NCI-H510A treated with DMSO at 0.1 percent for 48 hours (cell line): ENCODE measurements at places on chromosomes 3 and 15.
A peak's percentile ranks its signal among the peaks of the same experiment; 100 is the strongest.

DNA sequence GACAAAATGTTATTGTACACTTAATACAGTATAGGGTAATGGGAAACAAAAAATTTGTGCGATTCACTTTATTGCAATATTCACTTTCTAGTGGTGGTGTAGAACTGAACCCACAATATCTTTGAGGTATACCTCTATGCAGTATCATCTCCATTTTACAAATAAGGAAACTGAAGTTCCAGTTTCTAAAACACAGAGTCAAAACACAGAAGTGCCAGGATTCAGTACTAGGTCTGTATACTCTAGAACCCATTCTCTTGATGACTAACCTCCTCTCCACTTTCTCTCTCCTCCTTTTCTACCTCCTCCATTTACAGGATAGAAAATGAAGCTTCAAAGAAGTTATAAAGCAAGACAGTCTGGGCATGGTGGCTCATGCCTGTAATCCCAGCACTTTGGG is 62.2 kb downstream of the MB21D2 start:
- DNase-seq: no peak

- DNase-seq: no peak
Observed at GRCh38 chr3:9080163-9080562, 116.9 kb upstream of the RAD18 start.

GRCh38 chr3:108879915-108880314 is 57.3 kb downstream of the TRAT1 start:
- no peak for DNase-seq

GRCh38 chr15:77402740-77403379 is 17.0 kb downstream of the PEAK1 start:
- no peak for DNase-seq

- DNase-seq: no peak
Observed at GRCh38 chr15:64456634-64457108, 3.7 kb upstream of the ZNF609 start.

GRCh38 chr3:49602877-49603411 is 48.7 kb downstream of the BSN start:
- DNase-seq: peak; percentile 10

- no peak for DNase-seq
Observed at GRCh38 chr3:72347819-72348319, 500.4 kb downstream of the SHQ1 start.

DNA sequence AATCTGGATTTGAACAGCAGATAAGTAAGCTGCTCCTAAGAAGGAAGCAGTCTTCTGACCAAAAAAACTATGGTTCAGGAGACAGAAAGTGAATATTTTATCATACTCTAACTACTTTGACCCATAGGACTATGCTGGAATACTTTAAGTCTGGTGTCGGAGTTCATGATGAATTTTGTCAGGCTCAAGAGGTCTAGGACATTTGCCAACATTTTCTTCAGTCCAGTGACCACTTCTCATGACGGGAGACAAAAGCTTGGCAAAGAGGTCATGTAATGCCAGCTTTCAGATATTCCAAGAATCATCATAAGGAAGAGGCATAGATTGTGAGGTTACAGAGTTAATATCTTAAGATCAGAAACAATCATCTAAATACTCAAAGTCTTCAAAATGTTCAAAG is 20.5 kb upstream of the DCBLD2 start:
- DNase-seq: no peak

- no peak for DNase-seq
Observed at GRCh38 chr3:123803521-123803920, 80.6 kb downstream of the MYLK start.

DNA sequence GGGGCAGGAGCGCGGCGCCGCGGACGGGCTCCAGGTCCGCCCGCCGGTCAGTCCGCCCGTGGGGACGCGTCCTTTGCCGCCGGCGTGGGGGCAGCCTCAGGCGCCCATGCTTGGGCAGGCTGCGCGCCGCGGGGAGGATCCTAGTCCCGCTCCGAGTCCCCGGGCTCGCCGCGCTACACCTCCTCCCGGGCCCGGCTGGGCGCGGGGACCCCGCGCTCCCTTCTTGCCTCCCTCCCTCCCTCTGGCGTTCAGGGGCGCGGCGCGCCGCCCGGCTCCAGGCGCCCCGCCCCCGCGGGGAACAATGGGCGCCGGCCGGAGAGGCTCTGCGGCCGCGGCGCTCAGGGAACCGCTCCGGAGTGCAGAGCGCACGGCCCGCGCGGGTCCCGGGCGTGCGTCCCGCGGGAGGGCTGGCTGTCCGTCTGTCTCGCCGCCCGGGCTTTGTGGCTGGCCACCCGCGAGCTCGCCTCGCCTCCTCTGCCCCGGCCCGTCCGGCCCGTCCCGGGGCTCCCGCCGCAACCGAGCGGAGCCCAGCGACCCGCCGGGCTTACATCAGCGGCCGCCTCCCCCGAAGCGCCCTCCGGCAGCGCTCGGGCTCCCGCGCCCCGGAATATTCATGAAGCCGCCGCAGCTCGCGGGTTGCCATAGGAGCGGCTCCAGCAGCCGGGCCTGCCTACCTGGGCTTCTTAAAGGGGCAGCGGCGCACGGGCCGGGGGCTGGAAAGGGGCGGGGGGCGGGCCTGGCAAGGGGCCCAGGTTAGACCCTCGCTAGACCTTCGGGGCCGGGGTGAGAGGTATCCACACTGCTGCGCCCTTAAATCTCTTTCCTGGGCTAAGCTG is at the start of gene HCN4:
TSS of gene HCN4 (minus strand) at position 658 of the 836 bp plus-strand sequence. CDS start 688 bp downstream, outside the sequence.
- DNase-seq: no peak

DNA sequence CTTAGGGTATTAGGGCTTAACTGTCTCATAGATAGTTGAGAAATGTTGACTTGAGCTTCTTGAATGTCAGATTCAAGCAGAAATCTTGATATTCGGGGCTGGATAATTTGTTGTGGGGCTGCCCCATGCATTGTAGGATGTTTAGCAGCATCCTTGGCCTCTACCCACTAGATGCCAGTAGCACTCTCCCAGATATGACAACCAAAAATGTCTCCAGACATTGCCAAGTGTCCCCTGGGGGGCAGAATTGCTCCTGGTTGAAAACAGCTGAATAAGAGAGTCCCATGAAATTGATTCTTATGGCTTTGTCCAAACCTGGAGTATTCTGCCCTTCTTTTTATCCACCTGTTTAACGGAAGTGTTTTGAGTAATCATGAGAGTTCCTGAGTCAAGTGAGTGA is 15.9 kb upstream of the LCMT2 start:
- no peak for DNase-seq

DNA sequence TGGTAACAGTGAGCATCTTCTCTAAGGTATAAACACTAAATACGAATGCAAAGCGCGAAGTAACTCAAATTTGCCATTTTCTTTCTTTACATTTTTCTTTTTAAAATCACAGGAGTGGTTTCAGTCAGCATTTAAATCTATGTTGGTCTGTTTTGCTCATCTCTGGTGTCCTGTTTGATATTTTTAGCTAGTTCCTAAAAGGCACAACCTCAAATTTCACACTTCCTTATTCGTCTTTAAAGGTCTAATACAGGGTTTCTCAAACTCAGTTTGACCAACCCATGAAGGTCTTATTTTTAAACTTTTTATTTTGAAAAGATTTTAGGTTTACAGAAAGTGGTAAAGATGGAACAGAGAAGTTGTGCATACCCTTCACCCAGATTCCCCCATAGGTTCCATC is 201.1 kb downstream of the MAGI1 start:
- DNase-seq: no peak

- no peak for DNase-seq
Observed at GRCh38 chr3:49388289-49388820, 23.4 kb downstream of the RHOA start.

- no peak for DNase-seq
Observed at GRCh38 chr3:158097081-158097592, 9.1 kb downstream of the SHOX2 start.

GRCh38 chr15:61621146-61621545 is 392.0 kb upstream of the RORA start:
- DNase-seq: peak; percentile 87

GRCh38 chr3:62416144-62416543 is 42.8 kb upstream of the FEZF2 start:
- no peak for DNase-seq

GRCh38 chr3:48945432-48945831 is 26.8 kb downstream of the ARIH2 start:
- DNase-seq: no peak

DNA sequence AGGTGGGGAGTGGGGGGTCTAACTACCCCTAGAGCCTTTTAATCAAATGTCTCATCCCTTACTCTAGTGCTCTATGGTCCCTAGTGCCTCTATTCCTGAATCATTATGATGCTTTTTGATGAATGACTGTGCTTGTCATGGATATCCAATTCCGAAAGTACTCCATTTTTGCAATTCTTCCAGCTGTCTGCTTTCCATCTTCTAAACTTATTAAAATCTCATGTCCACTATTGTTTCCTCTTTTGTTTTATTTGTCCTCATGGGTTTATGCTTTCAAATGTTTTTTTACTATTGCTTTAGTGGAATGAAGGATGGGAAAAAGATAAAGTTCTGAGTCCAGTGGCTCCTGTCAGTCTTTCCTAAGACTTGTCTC is 77.2 kb upstream of the KCNMB2 start:
- no peak for DNase-seq

DNA sequence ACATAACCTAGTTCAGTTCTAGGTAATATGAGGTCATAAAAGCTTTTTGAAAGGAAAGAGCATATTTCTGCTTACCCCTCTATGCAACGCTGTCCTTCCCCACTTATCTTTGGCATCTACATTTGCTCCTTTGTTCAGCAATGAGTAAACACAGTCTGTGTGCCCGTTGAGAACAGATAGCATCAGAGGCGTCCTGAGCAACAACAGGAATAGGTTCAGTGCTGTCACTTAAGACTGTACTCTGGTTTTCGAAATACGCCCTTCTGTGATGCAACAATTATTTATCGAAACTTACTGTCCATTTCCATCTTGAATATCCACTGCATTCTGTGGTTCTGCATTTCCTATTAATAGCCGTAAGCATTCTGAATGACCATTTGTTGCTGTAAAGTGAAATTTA is 84.4 kb downstream of the BTD start:
- no peak for DNase-seq

DNA sequence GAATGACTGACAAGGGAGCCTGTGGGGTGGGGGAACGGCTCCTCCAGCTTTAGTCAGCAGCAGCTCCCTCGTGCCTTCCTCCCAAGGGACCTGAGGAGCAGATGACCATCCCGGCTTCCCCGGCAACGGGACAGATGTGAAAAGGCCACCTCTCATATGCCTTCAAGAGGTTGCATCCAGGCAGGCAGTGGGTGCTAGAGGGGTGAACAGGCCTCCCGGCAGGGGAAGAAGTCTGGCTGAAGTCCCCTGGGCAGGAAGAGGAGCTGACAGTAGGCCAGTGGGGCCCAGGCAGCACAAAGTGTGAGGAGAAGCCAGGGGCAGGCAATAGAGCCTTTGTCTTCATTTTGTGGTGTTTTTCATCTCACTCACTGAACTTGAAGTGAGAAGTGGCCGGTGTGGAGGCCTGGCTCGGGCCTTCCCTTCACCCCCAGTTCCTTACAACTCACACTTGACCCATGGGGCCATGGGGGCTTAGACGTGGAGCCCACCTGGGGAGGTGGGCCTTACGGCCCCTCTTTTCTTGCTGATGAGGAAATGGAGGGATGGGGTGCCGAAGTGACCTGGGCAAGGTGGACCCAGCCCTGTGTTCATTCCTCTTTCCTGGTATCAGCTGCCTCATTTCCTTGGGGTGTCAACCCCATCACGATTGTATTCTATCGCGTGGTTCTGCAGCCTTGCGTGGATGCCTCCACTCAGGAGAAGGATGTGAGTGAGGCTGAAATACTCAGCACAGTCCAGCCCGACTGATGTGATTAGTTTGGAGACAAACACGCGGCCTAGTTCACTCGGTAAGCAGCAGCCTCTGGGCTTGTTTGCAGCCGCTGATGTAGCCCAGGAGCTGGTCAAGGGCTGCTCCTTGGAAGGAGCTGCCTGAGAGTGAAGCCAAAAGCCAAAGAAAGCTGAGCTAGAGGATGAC is 115.5 kb upstream of the ALDH1A3 start:
- no peak for DNase-seq

DNA sequence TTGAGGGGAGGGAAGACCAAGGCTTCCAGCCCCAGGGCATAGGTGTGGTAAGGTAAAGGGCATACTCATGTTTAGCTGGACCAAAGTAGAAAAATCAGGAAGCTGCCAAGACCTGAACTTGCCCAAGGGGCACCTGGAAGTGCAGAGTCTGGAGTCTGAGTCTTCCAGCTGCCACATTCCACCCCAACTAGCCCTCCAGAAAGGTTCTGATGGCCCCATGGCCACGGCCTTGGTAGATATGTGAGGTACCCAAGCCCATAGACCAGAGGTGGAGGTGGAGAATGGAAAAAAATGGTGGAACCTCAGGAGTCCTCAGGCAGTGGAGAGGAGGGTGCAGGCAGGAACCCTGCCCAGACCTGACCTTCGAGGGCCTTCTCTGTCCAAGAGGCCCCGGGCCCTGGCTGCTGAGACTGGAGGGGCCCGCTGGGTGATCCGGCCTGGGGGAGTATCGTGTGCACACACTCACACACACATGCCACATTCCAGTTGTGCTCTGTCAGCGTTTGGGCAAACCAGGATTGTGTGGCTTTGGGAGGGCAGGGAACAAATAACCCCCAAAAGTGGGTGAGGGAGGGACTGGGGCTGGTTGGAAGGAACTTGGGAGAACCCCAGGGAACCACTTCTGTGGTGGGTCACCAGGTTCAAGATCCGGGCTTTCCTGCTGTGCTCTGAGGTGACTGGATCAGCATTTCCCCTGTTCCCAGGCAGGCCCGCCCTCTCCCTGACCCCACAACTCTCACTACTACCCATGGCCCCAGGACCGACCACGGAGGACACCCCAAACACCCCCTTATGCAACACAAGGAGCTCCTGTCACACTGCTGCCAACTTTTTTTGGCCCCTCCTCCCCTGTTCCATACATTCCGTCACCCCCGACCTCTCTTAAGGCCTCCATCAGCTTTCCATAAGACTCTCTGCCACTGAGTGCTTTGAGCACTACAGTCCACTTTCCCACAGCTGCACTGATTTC is 11.6 kb downstream of the MYL3 start:
- DNase-seq: no peak

DNA sequence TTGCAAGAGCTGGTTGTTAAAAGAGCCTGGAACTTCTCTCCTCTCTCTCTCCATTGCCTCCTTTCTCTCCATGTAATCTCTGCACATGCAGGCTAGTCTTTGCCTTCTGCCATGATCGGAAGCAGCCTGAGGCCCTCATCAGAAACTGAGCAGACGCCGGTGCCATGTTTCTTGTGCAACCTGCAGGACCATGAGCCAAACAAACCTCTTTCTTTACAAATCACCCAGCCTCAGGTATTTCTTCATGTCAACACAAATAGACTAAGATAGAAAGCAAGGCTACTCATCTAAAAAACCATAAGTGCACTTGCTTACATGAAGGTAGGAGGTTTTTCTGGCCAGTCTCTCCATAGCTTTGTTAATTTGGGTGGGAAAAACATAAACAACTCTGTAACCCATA is 8.7 kb downstream of the PDZRN3 start:
- DNase-seq: no peak

GRCh38 chr3:73399106-73399505 is 225.6 kb downstream of the PDZRN3 start:
- DNase-seq: no peak

DNA sequence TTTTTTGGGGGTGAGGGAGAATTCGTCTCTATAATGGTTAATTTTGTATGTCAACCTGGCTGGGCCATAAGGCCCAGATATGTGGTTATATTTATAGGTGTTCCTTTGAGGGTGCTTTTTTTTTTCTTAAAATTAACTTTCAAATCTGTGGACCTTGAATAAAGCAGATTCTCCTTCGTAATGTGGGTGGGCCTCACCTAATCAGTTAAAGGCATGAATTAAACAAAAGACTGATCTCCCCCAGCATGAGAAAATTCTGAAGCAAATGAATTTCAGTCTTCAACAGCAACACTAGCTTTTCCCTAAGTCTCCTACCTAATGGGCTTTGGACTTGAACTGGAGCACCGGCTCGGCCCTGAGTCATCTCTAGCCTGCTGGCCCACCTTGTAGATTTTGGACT is 77.4 kb downstream of the GMNC start:
- DNase-seq: no peak

GRCh38 chr3:139759470-139759869 is 81.7 kb upstream of the NMNAT3 start:
- DNase-seq: no peak
